ENCODE measurements at places on chromosomes 3 and 15.

- no peak for DNase-seq
Observed at GRCh38 chr3:39150148-39150802, 3.1 kb downstream of the CSRNP1 start.

- no peak for DNase-seq
Observed at GRCh38 chr3:131081224-131081623, 54.5 kb downstream of the NEK11 start.

GRCh38 chr3:11019116-11019819, 26.7 kb downstream of the SLC6A1 start:
- DNase-seq = no peak

GRCh38 chr3:156689608-156690007, 15.2 kb downstream of the TIPARP start:
- no peak for DNase-seq

DNA sequence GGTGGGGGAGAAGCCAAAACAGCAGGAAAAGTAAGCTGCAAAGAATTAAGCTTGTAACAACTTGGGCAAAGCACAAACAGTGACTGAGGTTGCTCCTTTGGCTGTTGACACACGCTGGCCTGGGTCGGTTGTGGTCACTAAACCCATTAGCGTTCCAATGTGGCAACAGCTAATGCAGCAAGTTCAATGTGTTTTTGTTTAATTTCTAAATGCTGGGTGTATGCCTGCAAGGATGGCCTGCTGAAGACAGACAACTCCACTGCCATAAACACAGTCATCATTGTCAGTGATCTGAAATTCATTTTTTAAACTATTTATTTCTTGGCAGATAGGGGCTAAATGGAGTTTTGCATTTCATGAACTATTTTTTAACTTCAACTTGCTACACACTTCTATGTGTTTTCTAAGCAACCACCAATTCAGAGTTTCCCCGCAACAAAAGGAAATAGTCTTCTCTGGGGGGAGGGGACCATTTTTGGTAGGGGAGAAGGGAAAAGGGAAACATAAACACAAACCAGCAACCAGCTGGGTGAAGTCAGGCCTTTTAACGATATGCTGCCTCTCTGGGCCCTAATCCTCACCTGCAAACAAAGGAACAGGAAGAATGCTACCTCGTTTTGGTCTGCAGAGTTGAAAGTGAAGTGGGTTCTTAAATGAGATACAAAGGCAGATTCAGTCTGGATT, 34.8 kb upstream of the WNT5A start:
- DNase-seq = no peak

DNA sequence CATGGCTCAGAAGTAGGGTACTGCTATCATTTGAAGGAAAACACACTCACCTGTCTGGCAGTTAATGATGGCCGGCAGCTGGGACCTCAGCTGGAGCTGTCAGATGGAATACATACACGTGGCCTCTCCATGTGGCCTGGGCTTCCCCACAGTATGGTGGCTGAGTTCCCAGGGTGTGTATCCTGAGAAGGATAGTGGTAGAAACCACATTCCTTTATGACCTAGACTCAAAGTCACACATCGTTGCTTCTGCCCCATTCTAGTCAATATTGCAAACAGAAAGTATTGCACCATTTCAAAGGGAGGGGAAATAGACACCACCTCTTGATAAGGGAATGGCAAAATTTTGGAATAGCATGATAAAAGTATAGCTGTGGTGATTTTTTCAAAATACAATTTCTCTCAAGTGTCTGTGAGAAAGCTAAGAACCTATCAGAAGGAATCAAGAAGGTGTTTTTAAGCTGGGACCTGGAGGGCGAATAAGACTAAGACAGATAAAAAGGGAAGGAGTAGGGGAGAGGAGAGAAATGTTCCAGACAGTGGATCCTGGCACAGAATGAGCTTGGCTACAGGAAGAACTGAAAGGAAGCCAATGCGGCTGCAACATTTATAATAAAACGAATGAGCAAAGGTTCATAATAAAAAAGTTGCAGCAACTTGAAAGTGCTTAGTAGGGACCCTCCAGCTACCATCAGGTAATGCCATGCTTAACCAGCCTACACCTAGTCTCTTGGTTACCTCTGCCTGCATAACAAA, 40.1 kb upstream of the GALNT15 start:
- DNase-seq = no peak

DNA sequence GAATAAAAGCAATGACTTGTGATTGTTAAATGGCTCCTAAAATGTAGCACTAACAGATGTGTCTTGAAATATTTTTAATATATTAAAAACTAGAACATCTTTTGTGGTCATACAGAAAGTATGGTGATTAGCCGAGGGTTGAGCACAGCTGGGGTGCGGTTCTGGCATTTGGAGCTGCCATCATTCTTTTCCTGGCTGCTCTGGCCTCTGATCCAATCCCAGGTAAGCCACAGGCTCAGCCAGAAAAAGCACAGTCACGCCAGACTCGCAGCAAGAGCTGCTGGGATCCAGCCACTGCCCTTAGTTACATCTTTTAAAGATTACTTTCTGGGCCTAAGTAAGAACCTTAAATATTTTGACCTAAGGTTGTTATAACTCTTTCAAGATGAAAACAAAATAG, 196.8 kb downstream of the PLCL2 start:
- DNase-seq = no peak

- DNase-seq = no peak
Observed at GRCh38 chr3:131047582-131047981, 20.9 kb downstream of the NEK11 start.

DNA sequence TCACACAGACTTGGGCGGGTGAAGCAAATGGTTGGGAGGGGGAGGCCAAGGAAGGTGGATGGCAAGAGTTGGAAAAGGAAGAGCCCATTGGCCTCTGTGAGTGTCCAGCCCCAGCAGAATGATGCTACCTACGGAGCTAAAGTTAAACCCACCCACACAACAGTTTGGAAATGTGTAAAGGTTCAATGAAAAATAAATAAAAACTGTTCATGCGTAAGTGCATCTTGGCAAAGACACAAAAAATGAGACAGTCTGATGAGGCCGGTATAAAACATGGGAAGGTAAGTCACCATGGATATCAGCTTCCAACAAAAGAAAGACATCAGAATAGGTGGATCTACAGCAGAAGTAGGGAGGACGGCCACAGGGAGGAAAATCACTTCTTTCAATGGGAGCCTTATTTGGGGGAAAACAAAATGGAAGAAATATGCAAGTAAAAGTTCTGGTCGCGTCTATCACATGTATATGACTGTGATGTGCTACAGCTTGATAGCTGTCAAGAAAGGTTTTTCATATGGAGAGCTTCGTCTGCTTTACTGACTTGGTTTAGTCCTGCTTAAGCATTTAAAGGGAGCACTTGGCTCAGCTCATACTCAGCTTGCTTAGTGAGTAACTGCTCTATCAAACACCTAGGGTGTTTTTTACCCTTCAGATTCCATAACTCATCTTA, 82.8 kb downstream of the TIGIT start:
- DNase-seq = no peak

- DNase-seq = no peak
Observed at GRCh38 chr15:69830430-69830829, 267.3 kb downstream of the TLE3 start.

- no peak for DNase-seq
Observed at GRCh38 chr15:68536331-68537095, 42.3 kb upstream of the CORO2B start.

- no peak for DNase-seq
Observed at GRCh38 chr3:37935290-37935668, 55.3 kb upstream of the VILL start.

DNA sequence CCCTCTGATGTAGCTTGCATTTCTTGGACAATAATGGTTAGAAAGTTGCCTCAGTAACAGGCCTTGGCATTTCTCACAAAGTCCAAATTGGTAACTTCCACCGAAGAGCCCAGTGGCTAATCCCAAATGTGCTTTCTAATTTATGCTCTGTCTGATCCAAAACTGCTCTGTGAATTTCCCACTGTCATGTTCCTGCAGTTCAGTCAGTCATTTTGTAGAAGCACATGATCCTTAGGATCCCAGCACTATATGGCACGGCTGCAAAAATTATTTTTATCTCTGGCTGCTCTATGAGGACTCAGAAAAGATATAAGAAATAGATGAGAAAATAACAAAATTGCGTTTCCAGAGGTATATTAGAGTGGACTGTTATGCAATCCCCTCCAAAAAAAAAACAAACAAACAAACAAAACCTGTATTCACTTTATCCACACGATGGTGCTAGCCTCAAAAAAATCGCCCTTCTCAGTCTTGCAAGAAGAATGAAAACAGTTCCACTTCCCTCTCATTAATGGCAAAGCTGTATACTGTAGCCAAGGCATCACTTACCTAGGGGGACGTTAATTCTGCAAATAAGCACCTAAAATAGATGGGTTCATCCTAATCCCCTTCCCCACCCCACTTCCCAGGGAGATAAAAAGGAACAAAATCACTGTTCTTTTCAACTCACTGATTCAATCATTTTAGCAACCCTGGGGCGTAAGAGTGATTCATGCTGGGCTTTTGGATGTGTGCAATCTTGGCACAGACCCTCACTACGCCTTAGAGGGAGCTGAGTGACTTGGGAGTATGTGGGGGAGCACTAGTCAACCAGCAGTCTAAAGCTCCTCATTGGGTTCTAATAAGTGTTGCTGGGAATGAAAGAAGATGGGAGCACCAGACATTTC, 61.3 kb downstream of the TMCO5A start:
- no peak for DNase-seq

DNA sequence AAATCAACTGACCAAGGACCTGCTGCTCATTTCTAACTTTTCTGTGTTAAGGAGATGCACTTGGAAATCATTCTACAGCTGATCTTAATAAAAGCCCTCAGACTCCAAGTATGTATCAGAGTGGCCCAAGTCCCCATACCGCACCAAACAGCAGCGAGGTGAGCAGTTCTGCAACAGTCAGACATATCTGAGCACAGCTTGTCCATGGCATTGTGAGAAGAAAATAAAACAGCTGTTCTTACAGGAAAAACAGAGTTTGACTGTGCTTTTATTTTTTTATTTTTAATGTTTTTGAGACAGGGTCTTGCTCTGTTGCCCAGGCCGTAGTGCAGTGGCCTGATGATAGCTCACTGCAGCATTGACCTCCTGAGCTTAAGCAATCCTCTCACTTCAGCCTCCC, 131.8 kb downstream of the ADAMTS9 start:
- no peak for DNase-seq

Data from HuH-7.5 (cell line).